A172 (cell line): ENCODE measurements at places on chromosomes 16 and 17.
A peak's percentile ranks its signal among the peaks of the same experiment; 100 is the strongest.

DNA sequence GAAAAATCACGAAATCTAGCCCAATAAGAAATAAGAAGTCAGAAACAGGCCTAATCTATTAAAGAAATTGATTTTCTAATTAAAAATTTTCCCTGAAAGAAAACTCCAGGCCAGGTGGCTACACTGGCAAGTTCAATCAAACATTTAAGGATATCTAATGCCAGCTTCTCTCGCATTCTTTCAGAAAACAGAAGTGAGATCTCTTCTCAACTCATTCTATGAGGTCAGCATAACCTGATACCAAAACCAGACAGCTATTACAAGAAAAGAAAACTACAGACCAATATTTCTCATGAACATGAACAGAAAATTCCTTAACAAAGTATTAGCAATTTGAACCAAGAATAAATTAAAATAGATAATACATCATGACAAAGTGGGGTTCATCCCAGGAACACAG, 52.4 kb downstream of the AXIN2 start:
- no peak for DNase-seq

GRCh38 chr16:20906341-20907255, 6.0 kb downstream of the LYRM1 start:
- peak; percentile 92 for DNase-seq

GRCh38 chr17:6853764-6854442, 22.4 kb upstream of the TEKT1 start:
- DNase-seq = no peak

- DNase-seq = no peak
Observed at GRCh38 chr16:88793251-88793954, 8.4 kb upstream of the PIEZO1 start.

DNA sequence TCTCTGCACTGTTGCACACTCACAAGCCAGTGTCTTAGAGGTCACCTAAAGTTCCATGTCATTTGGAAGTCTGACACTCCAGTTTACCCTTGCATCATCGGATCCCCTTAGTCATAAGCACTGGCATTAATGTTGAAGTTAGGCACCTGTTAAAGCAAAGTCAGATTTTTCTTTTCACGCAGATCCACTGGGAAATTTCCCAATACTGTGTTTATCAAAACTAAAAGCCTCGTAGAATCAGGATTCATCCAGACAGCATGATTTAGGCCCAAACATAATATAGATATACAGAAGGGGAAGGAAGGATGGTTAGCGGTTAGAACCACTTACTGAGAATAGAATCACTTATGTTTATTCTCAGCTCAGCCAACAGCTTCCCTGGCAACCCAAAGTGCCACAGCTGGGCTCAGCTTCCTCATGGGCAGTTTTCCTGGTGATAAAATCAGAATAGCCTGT, 30.1 kb upstream of the HAPSTR1 start:
- peak; percentile 40 for DNase-seq

- no peak for DNase-seq
Observed at GRCh38 chr16:84874004-84874435, 54.2 kb downstream of the CRISPLD2 start.

GRCh38 chr17:53949473-53950090, 126.9 kb downstream of the KIF2B start:
- DNase-seq = no peak

DNA sequence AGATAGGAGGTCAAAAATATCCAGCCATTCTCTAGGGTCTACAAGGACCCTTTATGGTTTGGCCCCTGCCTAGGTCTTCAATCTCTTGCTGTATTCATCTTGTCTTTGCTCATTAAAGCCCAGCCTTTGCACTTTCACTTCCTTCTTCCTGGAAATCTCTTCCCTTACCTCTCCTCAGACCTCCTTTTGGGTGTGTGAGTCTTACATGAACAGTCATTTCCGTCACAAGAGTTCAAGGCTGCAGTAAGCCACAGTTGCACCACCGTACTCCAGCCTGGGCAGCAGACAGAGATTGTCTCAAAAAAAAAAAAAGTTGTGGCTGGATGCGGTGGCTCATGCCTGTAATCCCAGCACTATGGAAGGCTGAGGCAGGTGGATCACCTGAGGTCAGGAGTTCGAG, 6.0 kb upstream of the ATP1B2 start:
- no peak for DNase-seq

DNA sequence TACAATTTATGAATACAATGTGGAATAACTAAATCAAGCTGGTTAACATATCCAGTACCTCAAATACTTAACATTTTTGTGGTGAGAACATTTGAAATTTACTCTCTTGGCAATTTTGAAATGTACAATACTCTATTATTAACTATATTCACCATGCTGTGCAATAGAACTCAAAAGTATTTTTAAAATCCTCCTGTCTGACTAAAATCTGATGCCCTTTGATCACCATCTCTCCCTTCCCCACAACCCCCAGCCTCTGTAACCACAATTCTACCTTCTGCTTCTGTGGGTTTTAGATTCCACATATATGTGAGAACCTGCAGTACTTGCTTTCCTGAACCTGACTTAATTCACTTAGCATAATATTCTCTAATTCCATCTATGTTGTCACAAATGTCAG, 71.6 kb upstream of the ALOX12 start:
- DNase-seq = peak; percentile 8

GRCh38 chr16:19138601-19139000, 24.8 kb downstream of the ITPRIPL2 start:
- DNase-seq = peak; percentile 63

GRCh38 chr17:64024781-64025731, 4.6 kb upstream of the ICAM2 start:
- no peak for DNase-seq

GRCh38 chr16:90032674-90033331, 13.5 kb upstream of the DBNDD1 start:
- no peak for DNase-seq

DNA sequence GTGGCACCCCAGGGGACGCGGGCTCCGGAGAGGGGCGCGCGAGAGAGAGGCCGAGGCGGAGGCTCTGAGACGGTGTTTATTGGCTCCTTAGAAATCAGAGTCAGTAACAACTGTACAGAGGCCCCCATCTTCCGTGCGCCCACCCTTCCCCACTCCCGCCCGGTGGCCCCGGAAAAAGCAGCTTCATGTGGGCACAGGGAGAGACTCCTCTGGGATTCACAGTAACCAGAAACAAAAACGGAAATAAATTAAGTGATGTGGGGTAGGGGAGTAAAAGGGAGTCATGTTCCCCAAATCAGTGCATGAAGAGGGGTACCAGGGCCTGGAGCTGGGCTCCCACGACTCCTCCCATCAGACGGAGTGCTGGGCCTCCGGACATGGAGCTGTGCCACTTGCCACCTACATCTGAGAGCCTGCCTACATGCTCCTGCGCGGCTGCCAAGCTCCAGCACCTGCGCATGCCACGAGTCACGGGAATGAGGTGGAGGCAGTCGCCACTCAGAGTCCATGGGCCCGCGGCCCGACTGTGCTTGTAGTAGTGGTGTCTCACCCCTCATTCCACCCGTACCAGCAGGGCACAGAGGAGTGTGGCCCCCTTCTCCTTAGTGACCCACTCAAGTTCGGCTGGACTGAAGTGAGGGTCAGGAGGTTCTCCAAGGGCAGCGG, 543 bp upstream of the GPS2 start:
- no peak for DNase-seq

GRCh38 chr16:7366041-7366440, 33.4 kb downstream of the RBFOX1 start:
- no peak for DNase-seq

DNA sequence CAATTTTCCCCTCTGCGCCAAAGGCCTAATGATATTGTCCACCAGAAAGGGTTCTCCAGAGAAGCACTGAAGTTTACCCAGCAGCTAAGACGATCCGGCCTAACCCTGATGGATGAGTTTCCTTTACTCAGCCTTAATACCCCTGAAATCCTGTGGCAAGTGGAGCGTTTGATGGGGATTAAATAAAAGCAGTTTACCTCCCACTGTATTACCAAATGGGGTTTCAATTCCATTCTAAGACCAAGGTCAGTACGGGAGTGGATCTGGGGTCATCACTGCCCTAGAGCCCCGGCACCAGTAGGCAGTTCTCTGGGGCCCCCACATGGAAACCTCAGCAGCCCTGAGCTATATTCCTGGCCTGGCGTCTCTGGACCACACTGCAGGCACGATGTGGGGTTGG, 97.1 kb upstream of the NOL11 start:
- no peak for DNase-seq

DNA sequence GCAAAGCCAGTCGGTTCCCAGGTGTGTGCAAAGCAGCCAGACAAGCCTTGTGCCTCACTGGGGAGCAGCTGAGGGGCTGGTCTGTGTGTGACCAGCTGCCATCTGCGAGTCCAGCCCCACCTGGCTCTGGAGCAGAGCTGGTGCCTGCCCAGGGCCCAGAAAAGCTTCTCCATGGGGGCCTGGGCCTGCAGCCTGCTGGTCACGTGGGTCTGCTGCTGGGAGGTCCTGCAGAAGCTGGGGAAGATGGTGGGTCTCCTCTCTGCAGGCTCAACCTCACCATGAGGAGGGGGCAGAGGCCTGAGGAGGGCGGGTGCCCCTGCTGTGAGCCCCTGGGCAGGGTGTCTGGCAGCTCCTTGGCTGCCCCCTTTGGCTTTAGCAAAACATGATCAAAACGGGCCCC, 71.9 kb downstream of the ENGASE start:
- no peak for DNase-seq
